ENCODE measurements at places on chromosomes 3 and 15.

DNA sequence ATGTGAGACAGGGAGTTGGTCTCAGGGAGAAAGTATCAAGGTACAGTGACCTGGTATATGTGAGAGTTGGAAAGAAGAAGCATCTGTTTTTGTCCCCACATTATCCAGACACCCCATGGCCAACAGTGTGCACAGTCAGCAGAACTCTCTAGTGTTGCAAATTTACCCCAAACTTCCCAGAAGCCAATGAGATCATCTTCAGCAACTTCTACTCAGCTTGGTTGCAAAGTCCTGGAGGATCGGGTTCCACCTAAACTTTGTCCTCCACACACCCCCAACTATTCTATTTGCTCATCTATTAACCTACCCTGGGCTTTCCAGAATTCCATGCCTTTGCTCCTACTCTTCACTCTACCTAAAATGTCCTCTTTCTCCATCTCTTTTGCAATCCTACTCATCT lies 15.7 kb downstream of the RBSN start:
- no peak for DNase-seq

GRCh38 chr3:187049462-187050101 lies 89.7 kb downstream of the RPL39L start:
- no peak for DNase-seq

GRCh38 chr3:73086071-73086494 lies 24.6 kb downstream of the EBLN2 start:
- peak; percentile 59 for DNase-seq

DNA sequence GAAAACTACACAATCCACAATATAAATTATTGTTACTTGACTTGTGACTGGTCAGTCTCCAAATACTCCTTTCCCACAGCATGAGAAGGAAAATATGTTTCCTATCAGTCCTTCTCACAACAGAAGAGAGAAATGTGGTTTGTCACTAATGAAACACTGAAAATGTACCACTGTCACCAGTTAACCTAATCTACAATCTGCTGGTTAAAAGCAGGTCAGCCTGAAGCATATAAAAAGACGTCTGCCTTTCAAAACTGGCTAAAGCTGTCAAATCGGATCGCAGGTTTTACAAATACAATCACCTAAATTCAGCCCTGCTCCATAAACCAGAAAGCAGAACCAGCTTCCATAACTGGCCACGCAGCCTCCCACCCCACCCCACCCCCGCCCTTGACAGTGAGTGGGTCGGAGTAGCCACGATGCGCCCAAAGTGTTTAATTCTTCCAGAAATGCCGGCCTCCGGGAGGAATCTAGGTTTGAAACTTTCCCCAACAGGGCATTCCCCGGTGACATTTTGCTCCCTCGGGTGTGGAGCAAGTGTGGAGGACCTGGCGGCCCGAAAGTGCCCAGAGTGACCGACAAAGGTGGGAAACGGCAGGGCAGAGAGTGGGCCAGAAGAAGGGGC lies 682 bp downstream of the ETFA start:
- no peak for DNase-seq

DNA sequence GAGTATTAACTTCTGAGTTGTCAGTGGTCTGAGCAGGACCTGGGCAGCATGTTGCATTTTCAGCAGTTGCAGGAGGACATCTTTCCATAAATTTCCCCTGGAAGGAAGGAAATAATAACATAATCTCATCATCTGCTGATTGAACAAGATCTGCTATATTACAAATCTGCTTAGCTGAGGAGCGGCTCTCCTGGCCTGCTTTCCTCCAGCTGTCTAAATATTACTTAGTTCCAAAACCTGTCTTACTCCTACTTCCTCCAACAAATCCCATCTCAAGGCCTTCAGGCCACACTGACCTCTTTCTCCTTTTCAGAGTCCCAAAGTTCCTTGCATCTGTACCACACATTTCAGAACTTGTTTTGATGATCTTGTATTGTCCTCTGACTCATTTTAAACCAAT lies 364.4 kb upstream of the MCTP2 start:
- no peak for DNase-seq

- no peak for DNase-seq
These were observed 85.9 kb downstream of the SLCO3A1 start for GRCh38 chr15:91939403-91939831.

GRCh38 chr15:67444100-67444499 lies 76.8 kb upstream of the C15orf61 start:
- DNase-seq, result no peak

GRCh38 chr15:73751899-73752805 lies 999 bp downstream of the INSYN1 start:
- no peak for DNase-seq

DNA sequence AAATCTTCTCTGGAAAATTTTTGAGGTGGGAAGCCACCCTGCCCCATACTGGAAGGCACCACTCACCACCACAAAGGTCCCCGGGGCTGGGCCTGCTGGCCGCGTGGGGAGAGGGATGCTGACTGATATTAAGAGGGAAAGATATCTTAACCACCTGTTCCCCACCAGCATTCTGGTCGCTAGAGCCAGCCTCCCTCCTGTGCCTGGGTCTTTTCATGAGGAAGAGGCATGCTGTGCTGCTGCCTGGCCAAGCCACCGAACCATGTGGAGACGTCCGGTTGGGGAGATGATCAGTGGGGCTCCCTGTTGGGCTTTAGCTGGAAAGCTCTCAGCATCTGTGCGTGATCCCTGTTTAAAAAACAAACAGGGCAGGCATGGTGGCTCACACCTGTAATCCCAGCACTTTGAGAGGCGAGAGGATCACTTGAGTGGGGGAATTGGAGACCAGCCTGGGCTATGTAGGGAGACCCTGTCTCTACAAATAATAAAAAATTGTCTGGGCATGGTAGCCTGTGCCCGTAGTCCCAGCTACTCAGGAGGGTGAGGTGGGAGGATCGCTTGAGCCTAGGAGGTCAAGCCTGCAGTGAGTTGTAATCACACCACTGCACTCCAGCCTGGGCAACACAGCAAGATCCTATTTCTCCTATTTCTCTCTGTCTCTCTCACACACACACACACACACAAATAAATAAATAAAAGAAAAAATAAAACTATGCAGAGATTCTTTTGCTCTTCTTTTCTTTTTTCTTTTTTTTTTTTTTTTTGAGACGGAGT lies 1.0 kb downstream of the KLHL18 start:
- DNase-seq, result peak; percentile 31

Measured in stimulated activated CD4-positive, alpha-beta T cell treated with anti-CD3 and anti-CD28 coated beads, Interleukin-4, amount 100 ng/mL, for 24 hours (primary cell).